ENCODE measurements at places on chromosomes 11 and 22.

- DNase-seq: no peak
Observed at GRCh38 chr11:2290351-2290841, 11.3 kb downstream of the C11orf21 start.

DNA sequence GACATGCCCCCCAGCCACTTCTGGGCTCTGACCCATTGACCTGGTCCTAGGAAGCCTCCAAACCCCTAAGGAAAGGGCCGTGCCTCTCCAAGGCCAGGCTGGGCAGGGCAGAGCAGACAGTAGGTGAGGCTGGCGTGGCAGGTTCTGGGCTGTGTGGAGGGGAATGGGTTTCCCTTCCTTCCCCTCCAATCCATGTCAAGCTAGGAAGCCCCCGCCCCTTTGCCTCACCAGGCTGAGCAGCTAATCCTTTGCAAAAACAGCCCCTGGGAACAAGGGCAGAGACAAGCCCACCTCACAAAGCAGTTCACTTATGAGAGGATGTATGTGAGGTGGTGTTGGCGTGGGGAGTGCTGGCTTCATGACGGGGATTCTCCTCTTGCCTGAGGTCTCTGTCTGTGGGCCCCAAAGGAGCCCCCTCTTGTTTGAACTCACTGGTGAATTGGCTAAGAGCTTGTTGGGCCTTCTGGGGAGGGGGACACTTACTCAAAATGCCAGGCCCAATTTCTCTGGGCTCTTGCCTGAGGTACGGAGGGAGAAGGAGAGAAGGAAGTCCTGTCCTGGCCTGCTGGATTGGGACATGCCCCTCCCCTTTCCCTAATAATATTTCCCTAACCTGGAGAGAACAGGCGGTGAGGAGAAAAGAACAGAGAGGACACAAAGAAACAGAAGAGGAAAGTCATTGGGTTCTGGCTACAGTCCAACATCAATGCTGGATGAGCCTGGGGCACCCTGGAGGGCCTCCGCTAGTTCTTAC, 1.6 kb upstream of the TRIM29 start:
- DNase-seq: no peak

DNA sequence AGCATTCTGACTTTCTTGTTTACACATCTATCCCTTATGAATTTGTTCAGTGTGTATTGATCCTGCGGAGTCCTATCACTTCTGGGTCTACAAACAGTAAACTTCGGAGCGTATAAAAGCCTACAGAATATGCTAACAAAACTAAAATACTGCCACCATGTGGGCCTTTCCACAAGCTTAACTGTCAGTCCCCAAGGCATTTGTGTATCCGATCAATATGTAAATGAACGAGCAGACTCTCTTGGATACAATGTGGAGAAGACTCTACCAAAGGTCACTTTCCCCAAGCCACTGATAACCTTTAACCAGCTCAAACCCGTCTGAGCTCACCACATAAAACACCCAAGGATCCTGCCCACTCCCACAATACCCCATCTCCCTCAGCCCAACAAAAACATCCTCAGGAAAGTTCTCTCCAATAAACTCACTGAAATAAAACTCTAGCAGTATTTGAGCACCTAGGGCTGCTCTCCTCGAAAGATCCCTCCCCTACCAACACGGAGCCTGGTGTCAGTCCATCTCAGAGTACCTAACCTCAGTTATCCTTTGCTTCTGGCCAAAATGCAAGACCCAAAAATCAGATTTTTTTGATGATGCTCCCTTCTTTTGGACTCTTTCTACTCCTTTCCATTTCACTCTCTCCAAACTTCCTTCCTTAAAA, 17.8 kb downstream of the ADA2 start:
- DNase-seq: no peak

DNA sequence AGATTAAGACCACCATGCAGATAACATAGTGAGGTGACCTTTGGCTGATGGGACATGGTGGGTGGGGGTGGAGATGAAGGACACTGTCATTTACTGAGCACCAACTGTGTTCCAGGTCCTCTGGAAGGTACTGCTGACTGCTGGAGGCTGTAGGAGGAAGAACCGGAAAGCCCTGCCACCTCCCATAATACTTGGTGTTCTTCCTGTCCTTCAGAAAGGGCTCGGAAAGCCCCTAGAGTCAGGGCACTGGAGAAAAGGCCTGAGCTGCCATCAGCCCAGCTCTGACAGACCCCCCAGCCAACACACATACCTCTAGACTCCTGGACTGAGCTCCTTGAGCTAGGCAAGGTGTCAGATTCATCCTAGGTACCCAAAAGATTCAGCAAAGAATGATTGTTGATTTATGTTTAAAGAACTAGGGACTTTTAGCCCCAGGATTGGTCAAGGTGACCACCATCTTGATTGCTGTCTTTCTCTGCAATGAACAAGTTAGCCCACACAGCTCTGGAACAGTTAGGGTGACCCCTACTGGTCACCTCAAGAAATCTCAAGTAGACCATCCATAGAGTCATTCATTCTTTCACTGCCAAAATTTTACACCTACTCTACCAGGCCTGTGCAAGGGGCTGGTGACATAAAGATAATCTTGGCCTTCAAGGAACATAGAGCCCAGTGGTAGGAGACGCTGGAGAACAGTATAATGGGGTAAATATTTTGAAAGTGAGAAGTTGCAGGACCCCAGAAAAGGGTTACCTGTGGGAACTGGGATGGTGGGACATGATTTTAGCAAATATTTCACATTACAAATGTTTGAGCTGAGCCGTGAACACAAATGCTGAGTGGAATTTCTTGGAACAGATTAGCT, 39.4 kb downstream of the IRAG1 start:
- peak; percentile 38 for DNase-seq

GRCh38 chr11:72921028-72921716, 107.0 kb downstream of the ATG16L2 start:
- no peak for DNase-seq

- DNase-seq: no peak
Observed at GRCh38 chr11:1503708-1504104, 17.1 kb upstream of the MOB2 start.

GRCh38 chr11:2652333-2653197, 47.2 kb downstream of the KCNQ1OT1 start:
- DNase-seq: no peak

DNA sequence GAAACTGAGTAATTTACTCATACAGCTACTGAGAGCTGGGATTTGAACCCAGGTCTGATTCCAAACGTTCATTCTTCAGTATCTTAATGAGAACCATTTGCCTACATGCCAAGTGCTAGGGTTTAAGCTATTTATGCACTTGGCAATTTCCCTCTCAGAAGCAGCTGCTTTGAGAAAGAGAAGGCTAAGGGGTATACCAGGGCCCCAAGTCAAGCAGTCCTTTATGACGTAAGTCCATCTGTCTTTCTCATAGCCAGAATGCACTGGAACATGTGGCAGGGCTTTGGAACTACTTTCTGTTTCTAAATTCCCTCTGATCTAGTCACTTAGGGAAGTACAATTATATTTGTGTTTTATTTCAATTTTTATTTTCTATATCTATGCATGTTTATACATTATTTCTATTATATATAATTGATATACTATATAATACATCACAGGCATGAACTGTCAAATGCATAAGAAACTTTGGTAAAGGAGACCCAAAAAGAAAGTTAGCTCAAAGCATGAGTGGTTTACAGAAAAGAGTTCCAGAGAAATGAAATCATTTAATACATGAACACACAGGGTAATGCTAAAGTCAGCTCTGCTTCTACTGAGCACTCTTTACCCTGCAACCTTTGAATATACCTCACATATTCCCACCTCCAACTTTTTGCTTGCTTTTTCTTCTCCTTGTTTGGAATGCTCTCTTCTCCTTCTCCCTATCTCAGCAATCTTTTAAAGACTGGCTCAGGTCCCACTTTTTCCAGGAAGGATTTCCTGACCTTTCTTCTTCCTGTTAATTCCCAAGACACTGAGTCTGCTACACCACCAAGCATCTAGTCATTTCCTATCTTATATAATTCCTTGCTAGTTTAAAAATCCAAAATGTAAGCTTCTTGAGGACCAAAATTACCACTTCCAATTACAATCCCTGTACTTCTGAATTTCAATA, 80.5 kb upstream of the GDPD4 start:
- DNase-seq: no peak

DNA sequence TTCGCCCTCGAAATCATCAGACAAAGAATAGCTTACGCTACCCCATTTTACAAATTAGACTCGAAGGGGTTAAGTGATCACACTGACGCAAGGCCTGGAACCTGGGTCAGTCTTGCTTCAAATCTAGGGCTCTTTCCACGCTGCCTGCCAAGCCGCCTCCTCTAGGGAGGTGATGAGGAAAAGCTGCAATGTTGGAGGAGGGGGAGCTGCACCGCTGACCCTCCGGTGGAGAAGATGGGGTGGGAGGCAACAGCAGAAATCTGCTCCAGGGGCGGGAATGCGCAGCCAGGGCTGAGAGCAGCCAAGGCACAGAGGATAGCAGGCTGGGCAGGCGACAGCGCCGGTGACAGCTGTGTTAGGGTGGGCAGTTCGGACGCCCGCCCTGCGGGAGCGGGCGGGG, 595 bp downstream of the SYVN1 start:
- no peak for DNase-seq

DNA sequence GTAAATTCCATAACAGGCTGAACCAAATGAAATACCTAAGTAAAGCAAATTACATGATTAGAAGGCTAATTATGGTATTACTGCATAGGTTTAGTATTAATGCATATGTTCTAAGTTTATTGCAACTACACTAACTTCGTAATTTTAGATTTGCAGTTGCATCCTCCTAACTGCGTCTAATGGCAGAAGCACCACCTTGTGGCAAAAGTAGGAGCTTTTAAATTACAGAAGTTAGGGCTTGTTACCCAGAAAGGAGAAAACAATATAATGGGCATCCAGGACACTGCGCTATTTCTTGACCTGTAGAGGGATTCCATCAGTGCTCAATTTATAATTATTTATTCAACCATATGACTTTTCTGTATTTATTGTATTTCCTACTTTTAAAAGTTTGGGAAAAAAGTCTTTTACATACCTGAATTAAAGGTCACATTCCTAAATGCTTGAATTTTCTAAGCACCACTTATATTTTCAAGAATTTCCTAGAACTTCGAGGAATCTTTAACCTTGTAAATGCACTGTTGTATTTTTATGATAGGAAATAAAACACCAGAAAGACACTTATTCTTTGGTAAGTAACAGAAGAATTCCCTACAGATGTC, 16.3 kb upstream of the GPR83 start:
- peak; percentile 33 for DNase-seq

DNA sequence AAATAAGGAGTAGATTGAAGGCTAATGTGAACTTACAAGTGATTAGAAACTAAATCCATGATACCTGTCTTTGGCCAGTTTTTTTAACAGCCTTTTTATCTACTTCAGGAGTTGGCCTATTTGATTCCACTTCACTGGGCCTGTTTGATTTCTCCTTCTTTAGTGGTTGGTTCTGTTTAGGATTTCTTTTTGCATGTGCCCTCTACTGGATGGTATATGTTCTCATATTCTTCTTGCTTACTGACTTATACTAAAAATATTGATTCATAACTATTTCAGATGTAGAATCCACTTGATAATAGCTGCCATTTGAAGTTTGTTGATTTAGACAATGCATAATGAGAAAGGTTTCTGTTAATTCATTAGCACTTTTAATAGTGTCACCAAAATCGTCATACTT, 53.9 kb downstream of the USP47 start:
- DNase-seq: no peak

- DNase-seq: no peak
Observed at GRCh38 chr22:49659924-49660315, 167.8 kb downstream of the BRD1 start.

DNA sequence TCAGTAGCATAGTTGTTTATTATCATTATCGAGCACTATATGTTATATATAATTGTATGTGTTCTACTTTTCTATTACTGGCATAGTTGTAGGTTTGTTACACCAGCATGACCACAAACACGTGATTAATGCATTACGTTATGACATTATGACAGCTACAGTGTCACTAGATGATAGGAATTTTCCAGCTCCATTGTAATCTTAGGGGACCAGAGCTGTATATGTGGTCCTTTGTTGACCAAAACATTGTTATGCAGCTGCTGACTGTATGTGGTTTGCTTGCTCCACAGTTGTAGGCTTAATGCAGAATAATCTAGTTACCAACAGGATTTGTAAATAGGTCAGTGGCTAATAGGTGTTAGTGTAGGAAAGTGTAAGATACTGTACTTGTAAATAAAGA, 66.1 kb downstream of the HSD17B12 start:
- no peak for DNase-seq

GRCh38 chr11:104547996-104548661, 350.1 kb downstream of the CASP12 start:
- DNase-seq: no peak

GRCh38 chr11:1854949-1855885, 2.3 kb downstream of the LSP1 start:
- DNase-seq: no peak

GRCh38 chr11:86468169-86468568, 93.5 kb downstream of the CCDC81 start:
- DNase-seq: no peak

GRCh38 chr11:120256178-120256577, 16.2 kb downstream of the POU2F3 start:
- DNase-seq: no peak

DNA sequence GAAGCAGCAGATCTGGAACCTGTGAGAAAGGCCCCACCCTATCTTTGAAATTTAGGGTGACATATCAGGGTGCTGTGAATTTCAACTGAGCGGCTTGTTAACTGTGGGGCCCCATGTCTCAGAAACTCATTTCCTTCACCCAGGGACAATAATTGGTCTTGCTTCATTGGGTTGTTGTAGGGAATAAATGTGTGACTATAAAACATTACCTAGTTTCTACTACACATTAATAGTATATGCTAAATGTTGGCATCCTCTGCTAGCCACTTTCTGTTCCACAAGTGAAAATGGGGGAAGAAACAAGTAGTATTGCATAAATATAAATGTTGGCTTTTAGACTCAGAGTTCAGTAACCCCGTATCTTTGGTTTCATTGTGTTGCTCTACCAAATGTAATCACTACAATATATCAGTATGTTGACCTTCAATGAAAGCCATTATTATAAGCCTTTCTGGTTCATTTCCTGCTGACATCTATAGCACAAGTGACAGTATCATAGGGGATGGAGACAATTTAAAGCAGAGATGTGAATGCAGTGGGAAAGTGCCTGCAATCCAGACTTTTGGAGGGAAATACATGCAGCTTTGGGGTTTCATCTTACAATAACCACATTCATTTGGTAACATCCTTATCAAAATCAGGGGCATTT, 905.5 kb upstream of the RAG2 start:
- no peak for DNase-seq

- no peak for DNase-seq
Observed at GRCh38 chr11:117511931-117512539, 184.4 kb downstream of the CEP164 start.

- DNase-seq: no peak
Observed at GRCh38 chr11:131326829-131327228, 43.6 kb upstream of the NTM start.

Measured in LoVo (cell line).